ENCODE measurements at places on chromosomes 12 and 14.

DNA sequence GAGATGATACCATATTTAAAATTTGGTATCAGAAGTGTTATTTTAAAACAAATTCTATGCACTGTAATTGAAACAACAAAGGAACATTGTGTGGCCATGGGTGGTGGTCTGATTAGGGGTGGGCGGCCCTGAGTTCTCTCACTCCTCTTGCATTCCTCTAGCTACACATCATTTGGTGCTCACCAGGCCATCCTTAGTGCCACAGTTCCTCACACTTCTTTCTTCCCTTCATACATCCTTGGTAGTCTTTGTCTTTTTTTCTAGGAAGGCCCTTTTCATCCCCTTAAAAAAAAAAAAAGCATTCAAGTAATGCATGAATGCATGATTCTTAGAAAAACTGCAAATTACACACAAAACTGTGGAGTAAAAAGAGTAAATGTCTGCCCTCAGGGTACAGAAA is 2.4 kb upstream of the MANSC4 start:
- no peak for DNase-seq

GRCh38 chr12:122089077-122089476 is 10.5 kb downstream of the MLXIP start:
- no peak for DNase-seq

DNA sequence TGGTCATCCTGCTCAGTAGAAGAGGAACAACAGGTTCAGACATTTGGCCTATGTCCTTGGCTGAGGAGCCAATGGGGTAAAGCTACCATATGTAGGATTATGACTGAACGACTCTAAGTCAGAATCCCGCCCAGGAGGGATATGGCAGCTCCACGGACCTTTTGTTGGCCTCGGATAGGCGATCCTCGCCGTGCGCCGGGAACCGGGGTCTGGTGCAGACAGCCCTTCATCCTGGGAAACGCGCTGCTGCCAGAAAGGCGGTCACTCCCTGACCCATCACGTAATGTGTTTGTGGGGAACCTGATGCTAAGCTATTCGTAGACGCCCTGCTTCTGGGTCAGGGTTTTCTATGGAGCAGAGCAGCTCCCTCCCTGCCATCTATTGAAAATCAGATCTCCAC is 178.9 kb upstream of the ALG10B start:
- no peak for DNase-seq

- no peak for DNase-seq
These were observed 76.9 kb downstream of the ATF7IP start for GRCh38 chr12:14442221-14442881.

DNA sequence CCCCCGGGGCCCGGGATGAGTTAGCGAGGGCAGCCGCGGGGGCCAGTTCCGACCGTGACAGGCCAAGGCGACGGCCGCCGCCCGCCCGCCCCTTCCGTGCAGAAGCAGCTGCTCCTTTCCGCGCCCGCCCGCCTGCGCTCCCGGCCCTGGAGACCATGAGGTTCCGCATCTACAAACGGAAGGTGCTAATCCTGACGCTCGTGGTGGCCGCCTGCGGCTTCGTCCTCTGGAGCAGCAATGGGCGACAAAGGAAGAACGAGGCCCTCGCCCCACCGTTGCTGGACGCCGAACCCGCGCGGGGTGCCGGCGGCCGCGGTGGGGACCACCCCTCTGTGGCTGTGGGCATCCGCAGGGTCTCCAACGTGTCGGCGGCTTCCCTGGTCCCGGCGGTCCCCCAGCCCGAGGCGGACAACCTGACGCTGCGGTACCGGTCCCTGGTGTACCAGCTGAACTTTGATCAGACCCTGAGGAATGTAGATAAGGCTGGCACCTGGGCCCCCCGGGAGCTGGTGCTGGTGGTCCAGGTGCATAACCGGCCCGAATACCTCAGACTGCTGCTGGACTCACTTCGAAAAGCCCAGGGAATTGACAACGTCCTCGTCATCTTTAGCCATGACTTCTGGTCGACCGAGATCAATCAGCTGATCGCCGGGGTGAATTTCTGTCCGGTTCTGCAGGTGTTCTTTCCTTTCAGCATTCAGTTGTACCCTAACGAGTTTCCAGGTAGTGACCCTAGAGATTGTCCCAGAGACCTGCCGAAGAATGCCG is 699 bp downstream of the MGAT2 start:
- DNase-seq: no peak

DNA sequence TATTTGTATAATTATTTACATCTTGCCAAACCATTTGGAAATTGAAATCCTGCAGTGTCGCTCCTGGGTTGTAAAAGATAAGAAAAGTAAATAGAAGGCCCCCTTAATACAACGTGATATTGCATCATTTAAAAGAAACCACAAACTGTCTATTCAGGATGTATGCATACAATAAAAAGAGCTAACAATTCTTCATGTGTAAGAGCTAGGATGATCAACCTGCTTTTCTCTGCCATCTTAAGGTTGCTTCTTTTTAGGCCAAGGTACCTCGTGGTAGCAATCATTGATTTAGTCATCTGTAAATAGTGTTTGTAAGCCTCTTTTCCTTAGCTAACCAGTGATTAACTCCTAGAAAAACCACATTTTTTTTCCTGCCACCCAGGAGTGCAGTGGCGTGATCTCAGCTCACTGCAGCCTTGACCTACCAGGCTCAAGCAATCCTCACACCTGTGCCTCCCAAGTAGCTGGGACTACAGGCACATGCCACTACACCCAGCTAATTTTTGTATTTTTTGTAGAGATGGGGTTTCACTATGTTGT is 3.3 kb upstream of the USP44 start:
- DNase-seq: no peak

GRCh38 chr12:9248435-9248834 is 40.2 kb upstream of the PZP start:
- no peak for DNase-seq

DNA sequence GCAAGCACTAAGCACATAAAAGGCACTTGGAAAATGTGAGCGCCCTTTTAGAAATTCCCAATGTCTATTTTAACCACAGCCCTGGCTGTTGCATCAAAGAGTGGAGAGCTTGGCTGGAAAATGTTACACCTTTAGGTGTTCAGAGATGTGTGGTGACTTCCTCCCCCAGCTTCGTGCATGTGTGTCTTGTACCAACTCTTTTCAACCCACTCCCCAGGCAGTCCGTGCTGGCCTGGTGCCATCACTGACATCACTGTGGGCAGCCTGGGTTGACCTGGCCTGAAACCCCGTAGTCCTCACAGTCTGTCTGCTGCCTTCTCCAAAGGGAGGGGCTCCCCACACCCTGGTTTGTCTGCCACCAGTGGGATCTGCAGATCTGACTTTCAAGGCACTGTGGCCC is 101.8 kb downstream of the SCARB1 start:
- DNase-seq: no peak

Measured in NCI-H2081 treated with DMSO at 0.1 percent for 48 hours (cell line).